ENCODE measurements at places on chromosomes 4 and X. TPM values are rescaled to one million over a fixed set of nuclear protein-coding genes. Genes with fewer than 3 reads are reported as not detected.

COL25A1 gene
- not detected for total RNA-seq

DNA sequence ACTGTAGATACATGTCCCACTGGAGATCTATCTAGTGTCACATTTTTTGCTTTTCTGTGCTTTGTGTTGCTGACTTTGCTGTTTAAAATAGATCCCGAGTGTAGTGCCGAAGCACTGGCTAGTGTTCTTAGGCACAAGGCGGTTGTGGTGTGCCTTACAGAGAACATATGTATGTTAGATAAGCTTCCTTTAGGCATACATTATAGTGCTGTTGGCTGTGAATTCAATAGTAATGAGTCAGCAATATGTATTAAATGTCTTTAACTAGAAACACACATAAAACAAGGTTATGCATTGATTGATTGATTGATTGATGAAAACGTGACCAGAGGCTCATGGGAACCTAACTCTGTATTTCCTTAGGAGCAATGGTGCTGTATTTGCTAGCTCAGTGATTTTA lies 56.2 kb downstream of the COX7B2 start:
- no peak for DNase-seq

DNA sequence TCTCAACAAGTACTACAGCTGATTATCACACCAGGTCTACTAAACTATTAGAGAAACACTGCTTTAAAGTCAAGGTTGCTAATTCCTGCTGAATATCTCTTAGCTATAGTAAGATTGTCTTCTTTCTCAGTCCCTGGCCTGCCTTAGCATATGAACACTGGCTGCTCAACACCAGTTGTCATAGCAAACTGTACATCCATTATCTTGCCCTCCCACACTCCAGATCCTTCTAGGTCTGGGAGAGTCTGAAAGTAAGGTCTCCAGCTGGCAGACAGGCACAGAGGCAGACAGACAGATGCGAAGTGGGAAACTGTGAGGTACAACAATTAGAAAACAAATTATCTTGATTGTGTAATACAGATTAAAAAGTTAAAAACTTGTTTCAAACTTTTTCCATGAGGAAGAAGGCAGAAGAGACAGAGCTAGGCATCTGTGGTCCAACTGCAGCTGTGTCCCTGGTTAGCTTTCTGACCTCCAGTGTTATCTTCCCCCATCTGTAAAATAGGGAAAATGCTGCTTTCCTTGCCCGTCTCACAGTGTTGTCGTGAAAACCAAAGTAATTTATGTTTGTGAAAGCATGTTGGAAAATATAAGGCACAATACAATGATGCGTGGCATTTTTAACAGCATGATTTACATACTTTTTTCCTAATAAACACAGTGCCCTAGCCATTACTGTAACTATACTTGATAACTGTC lies 133.8 kb downstream of the KLHL13 start:
- DNase-seq, result no peak

GRCh38 chr4:67700738-67701516 lies at the start of gene UBA6:
Gene UBA6, minus strand, starts transcription at chr4:67701155. Its CDS starts 36 bp downstream, at chr4:67701119.
- DNase-seq, result peak; percentile 94

DNA sequence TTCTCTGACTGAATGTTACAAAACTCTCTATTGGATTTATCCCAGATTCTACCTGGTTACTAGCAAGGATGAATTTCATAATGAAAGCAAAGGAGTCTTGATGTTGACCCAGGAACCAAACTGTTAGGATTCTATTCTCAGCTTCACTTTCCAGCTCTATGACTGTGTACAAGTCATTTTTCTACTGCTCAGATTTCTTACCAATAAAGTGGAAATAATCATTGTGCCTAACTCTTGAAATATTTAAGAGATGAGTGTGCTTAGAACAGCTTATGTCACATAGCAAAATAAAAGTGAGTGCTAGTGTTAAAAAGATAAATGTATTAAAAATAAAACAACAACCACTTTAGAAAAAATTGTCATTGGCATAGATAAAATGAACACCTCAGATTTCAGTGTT lies 45.6 kb downstream of the EPHA5 start:
- DNase-seq, result no peak

DNA sequence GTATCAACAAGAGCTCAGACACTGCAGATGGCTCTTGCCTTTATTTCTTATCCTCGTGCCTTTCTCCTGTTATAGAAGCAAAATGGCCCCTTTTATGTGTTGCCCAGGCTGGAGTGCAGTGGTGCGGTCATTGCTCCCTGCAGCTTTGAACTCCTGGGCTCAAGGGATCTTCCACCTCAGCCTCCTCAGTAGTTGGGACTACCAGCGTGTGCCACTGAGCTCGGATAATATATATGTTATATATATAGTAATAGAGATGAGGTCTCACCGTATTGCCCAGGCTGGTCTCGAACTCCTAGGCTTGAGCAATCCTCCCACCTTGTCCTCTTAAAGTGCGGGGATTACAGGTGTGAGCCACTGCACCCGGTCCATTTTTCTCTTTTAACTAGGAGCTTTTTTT lies 79.7 kb downstream of the TMEM131L start:
- DNase-seq, result no peak

NPY2R gene
- not detected for total RNA-seq

GRCh38 chr4:2339458-2340271 lies 77.8 kb upstream of the MXD4 start:
- no peak for DNase-seq

MTMR8 gene
- total RNA-seq, result 5.2 TPM

GRCh38 chr4:174460684-174461083 lies 61.6 kb downstream of the HPGD start:
- DNase-seq, result no peak

GRCh38 chr4:181982856-181983255 lies 260.3 kb upstream of the TENM3 start:
- DNase-seq, result no peak

DNA sequence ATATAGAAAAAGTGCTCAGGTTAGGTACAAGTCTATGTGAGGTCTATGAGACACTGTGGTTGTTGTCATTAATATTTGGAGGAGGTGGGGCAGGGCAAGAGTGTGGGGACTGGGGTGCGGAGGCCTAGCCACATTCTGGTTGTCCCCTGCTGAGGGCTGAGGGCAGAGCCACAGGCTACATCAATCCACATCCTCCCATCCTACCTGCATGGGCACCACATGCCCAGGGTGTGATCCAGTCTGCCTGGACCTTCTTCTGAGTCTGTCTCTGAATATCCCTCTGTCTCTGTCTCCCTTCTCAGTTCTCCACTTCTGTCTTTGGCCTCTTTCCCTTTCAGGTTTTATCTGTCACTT lies 1.2 kb upstream of the GATA1 start:
- DNase-seq, result no peak

S100G gene
- not detected for total RNA-seq

GRCh38 chrX:42085836-42086235 lies 162.5 kb upstream of the CASK start:
- no peak for DNase-seq

DNA sequence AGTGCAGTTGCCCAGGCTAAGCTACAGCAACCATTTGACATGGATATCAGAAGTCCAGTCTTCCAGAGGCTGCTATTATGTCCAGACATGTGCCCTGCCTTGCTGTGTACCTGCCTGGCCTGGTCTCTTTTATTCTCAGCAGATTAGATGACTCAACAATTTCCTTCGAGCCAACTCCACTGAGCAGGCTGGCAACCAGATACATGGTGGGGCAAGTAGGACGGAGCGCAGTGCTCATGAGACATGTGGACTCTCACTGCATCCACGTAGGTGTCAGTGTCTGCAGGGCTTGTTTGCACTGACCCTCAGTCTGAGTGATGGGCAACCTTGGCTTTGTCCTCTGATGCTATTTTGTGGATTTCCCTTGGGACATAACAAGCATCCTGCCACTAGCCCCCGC lies 7.2 kb upstream of the MAGEA11 start:
- DNase-seq, result no peak
